ENCODE measurements at places on chromosomes 3 and 15.

DNA sequence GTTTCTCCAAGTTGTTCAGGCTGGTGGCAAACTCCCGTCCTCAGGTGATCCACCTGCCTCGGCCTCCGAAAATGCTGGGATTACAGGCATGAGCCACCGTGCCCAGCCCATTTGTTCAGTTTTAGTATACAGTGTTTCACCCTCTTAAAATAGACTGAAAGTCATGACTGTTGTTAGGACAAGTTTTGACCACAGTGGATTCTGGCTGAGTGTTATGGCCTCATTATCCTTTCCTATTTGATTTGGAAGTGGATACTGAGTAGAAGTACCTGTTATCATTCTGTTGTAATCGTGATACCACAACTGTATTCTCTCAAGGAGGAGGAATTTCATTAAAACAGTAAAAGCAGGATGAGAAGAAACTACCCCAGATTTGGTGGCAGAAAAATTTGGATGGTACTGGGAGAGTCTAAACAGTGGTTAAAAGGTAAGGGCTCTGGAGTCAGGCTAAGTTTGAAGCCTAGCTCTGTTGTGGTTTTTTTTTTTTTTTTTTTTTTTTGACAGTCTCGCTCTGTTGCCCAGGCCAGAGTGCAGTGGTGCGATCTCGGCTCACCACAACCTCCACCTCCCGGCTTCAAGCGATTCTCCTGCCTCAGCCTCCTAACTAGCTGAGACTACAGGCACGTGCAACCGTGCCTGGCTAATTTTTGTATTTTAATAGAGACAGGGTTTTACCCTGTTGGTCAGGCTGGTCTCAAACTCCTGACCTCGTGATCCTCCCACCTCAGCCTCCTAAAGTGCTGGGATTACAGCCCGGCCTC, 2.6 kb downstream of the MAP2K1 start:
- DNase-seq: no peak

DNA sequence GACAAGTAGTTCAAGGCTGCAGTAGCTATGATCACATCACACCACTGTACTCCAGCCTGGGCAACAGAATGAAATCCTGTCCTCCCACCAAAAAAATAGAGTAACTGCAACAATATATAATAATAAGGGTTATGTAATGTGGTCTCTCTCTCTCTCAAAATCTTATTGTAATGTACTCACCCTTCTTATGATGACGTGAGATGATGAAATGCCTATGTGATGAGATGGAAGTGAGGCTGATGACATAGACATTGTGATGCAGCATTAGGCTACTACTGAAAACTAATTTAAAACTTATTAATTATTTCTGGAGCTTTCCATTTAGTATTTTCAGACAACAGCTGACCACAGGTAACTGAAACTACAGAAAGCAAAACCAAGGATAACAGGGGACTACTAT, 27.4 kb downstream of the TASOR start:
- no peak for DNase-seq

- no peak for DNase-seq
Observed at GRCh38 chr15:62068810-62069167, 2.0 kb downstream of the C2CD4A start.

- no peak for DNase-seq
Observed at GRCh38 chr3:79154865-79155264, 612.9 kb downstream of the ROBO1 start.

- no peak for DNase-seq
Observed at GRCh38 chr3:36698314-36698713, 66.0 kb downstream of the DCLK3 start.

- DNase-seq: peak; percentile 11
Observed at GRCh38 chr3:147462856-147463255, 53.7 kb downstream of the ZIC1 start.

DNA sequence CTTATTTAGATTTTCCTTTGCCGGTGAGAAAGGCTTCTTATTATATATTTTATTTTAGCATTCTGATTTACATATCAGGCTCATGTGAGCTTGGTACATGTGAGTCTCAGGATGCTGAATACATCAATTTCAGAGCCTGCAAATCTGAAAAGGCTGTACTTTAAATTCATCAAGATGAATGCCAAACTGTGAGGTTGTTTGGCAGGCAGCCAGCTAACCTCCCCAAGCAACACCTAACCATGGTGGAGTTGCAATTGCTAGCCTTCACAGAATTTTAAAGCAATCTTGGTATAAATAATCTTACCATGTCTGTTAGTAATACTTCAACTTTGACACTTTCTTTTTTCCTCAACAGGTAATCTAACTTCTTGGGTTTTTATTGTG, 252.5 kb downstream of the CDIN1 start:
- DNase-seq: no peak
